ENCODE measurements at places on chromosomes 3 and 15.

GRCh38 chr3:9732080-9732739 lies 675 bp downstream of the BRPF1 start:
- DNase-seq = peak; percentile 34

DNA sequence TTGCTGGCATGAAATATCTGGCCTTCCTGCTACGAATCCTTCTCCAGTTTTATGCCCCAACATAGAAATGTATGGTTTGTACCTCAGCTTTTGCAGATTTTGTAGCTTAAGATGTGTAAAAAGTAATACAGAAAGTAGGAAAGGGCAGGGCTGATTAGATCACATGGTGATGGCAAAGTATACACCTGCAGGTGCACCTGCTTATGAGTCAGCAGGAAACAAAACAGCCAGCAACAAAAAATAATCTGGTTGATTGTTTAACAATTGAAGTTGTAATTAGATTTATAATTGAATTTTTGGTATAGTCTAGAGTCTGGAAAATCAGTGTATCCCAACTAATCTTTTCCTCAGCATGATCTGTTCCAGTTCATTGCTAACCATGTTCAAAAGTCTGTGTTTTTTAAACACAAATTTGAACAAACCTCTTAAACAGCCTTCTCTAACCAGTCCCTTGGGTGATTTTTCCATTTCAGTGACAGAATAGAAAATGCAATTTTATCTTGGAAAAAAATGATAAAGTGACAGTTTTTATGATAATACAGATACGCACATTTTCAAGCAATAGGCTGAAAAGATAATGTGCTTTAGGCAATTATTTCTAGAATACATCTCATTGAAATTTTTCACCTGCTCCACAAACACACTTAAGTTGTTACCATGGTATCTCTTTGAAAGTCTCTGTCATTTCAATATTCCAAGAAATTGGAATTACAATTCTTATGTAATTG lies 477.4 kb downstream of the NAALADL2 start:
- no peak for DNase-seq

GRCh38 chr3:122621112-122621511 lies 43.7 kb downstream of the PARP15 start:
- DNase-seq = no peak

- no peak for DNase-seq
Observed at GRCh38 chr3:8464668-8465067, 37.0 kb upstream of the LMCD1 start.

DNA sequence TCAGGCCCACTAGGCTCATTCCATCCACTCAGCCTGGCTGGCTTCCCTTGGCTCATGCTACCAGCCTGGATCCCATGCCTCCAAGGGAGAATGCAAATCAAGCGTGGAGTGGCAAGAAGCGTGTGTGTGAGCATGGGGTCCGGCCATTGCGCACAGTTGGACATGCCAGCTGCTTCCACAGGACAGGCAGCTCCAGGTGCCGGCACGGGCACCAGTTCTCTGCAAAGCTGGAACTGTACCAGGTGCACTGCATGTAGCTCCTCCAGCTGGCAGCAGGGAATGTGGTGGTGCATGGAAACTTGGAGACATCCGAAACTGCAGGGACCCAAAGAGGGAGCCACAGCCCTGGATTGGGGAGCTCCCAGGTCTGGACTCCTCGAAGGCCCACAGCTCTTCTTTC lies 449.8 kb downstream of the EPHA6 start:
- no peak for DNase-seq

DNA sequence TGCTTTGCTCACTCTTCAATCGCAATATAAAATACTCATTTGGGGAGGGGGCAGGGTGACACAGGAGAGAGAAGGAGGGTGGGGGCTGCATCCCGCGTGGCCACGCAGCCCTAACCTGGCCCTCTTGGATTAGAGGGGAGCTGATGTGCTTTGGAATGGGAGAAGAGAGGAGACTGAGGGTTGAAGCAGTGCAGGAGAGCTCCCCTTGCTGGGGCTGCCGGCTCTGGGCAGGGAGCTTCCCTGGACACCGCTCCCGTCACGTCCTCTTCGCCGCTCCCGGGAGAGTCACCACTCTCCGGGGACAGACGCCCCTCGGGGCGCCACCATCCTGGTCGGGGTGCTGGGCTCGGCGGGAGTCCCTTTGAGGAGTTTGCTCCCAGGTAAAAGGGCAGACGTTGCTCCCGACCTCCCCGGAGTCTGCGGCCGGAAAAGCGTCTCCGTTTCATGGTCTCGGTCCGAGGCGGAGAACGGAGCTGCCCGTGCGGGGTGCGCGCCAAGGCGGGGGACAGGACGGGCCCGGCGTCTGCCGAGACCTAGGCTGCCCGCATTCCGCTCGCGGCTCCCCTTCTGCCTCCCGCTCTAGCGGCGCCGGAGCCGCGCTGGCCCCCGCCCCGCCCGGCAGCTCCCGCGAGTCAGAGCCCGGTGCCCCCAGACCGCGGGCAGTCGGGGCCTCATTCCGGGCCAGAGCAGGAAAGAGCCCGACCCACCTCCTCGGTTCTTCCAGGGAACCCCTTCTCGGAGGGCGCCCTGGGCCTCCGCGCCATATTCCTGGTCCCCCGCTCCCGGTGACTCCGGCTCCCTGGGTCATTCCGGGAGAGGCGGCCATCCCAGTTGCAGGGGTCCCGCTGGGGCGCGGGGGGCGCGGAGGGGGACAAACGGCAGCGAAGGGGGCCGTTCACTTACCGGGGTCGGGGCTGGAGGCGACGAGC lies 603 bp downstream of the SLC7A14 start:
- DNase-seq = no peak

GRCh38 chr15:84082739-84083138 lies 152.8 kb upstream of the GOLGA6L4 start:
- no peak for DNase-seq

GRCh38 chr15:37416103-37416502 lies 315.8 kb upstream of the MEIS2 start:
- DNase-seq = no peak

- DNase-seq = no peak
Observed at GRCh38 chr3:146052791-146053310, 108.1 kb downstream of the PLOD2 start.

DNA sequence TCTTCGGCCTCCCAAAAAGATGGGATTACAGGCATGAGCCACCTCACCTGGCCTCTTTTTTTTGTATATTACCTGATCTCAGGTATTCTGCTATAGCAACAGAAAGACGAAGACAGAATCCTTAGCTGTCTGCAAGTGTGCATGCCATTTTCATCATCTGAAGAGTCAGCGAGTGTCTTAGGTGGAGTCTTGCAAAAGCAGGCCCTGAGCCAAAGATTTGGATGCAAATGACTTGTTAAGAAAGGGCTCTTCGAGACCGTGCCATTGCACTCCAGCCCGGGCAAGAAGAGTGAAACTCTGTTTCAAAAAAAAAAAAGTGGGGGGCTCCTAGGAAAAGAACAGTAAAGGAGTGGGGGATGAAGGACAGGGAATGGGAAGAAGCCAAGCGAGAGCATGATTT lies 10.2 kb upstream of the TRIM69 start:
- no peak for DNase-seq

DNA sequence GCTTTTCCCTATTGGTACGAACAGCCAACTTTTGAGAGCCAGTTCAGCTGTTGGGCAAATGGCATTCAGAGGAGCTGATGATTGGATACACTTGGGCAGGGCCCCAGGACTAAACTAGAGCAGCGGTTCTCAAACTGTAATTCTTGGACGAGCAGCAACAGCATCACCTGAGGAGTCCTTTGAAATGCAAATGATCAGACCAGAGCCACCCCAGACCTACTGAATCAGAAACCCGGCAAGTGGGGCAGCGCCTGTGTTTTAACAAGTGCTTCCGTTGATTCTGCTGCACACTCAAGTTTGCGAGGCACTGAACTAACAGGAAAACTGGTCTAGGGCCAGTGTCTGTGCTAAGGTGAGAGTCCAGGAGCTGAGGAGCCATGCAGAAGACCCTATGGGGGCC lies 239.7 kb downstream of the UACA start:
- DNase-seq = no peak

GRCh38 chr3:48938689-48939088 lies 20.0 kb downstream of the ARIH2 start:
- DNase-seq = no peak

GRCh38 chr3:29537889-29538609 lies 257.2 kb downstream of the RBMS3 start:
- DNase-seq = no peak

DNA sequence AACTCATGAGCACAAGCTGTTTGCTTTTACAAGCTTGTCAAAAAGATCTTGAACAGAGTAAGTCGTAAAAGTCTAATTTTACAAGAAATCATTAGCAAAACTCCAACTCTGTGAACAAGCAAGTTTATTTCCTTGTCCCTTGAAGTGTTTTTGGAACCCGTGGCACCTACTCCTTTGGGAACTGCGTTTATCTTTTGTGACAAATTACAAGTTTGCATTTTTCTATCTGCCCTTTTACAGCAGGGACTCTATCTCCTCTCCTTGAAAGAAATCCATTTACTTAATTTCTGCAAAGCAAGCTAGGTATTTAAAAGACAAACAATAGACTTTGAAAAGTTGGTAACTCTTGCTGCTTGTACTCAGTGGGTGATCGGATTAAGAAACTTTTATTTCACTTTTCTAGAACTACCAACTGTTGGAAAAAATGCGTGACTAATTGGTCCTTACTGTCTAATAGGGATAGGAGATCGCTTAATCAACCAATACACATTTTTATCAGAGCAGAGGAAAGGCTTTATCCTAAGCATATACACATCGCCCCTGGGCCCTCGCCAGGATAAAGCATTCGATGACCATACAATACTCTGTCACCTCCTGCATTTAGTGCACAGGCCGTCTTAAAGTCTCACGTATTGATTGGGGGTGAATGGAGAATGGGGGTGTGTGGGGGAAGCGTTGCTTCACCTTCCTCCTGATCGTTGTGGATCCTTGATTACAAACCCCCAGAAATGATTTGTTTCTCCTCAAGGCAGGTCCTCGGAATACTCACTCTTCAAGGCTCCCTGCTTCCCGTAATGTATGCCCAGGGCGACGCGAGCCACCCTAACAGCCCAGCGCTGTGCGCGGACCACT lies 1.7 kb downstream of the PRTG start:
- DNase-seq = peak; percentile 21

DNA sequence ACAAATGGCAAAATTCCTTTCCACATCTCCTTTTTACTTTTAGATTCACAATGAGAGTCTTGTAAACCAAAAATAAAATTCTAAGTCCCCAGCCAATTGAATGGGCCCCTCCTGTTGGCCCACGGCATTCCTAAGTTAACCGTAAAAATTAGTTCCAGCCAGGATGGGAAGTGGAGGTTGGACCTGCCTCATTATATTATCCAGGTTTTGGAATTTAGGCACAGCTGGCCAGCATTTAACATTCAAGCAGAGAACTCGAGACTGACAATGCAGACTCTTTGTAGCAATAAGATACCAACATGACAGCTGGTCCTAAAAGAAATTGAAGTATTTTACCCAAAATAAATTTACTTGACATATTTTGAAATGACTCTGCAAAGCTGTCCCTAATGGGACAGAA lies 321.0 kb upstream of the NAALADL2 start:
- DNase-seq = no peak

DNA sequence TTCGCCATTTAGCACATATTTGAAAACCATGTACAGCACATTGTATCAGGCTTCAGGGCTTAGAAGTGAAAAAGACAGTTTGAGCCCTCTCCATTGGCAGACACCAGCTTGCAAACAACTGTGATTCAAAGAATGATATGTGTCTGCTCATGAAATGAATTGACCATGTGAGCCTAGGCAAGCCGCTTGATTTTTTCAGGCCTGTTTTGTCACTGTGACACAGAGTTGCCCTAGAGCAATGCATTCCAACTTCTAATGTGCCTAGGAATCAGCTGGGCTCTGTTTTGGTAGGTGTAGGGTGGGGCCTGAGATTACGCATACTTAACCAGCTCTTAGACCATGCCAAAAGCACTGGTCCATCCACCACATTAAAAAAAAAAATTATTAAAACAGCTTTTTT lies 53.0 kb downstream of the ATP2C1 start:
- no peak for DNase-seq

DNA sequence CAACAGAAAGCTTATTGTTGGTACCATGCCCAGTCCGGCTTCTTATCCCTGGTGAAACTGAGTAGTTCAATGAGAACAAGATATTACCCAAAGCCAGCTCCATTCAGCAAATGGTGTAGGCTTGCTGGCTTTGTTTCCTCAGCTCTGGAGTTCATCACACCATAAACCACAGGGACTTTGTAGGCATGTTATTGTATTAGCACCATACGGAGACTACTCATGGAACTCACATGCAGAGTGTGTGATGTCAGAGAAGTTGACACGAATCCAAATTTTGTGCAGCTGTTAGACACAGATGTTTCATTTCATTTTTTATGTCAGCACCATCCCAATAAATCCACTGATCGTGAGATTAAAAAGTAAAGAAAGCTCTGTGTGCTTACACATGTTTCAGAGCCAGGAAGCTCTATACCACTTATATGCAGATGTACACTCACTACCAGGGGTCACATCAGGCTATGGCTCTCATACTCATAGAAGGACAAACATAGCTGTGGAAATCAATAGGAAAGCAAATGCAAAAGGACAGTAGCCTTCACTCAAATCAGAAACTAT lies 63.4 kb upstream of the LEKR1 start:
- DNase-seq = no peak

GRCh38 chr3:192106543-192106942 lies 620.8 kb downstream of the FGF12 start:
- DNase-seq = no peak

- DNase-seq = no peak
Observed at GRCh38 chr15:89783861-89784685, 7.9 kb downstream of the MESP2 start.

DNA sequence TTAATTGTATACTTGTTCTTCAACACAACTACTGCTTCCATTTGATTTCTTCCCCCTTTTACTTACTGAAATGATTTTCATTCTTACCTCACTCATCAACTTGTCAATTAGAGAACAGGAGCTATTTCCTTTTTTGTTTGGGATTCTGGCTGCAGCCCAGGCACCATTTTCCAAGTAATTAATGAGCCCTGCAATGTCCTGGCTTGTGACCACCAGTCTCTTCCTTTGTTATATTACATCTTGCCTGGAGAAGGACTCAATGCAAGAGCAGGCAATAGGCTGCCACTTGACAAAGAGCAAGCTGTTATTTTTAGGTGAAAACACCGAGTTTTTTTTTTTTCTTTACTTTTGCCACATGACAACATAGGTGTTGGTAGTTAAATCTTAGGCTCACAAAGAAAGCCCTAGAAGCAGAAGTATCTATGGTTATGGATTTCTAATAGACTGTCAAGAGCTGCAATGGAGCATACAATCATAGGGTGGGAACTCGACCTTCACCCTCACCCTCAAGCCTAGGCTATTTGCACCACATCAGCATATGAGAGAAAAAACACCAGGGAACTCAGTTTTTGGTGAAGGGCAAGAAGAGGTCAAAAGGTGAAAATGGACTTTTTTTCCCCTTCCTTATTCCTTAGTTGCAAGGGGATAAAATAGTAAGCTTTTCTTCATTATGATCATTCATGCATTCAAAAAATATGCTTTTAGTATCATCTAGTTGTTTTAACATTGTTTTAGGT lies 114.9 kb downstream of the TNIK start:
- no peak for DNase-seq
